Stimulated activated CD8-positive, alpha-beta memory T cell treated with anti-CD3 and anti-CD28 coated beads, Interleukin-15, amount 100 ng/mL, for 4 hours (primary cell): ENCODE measurements at places on chromosomes 6 and 20.

DNA sequence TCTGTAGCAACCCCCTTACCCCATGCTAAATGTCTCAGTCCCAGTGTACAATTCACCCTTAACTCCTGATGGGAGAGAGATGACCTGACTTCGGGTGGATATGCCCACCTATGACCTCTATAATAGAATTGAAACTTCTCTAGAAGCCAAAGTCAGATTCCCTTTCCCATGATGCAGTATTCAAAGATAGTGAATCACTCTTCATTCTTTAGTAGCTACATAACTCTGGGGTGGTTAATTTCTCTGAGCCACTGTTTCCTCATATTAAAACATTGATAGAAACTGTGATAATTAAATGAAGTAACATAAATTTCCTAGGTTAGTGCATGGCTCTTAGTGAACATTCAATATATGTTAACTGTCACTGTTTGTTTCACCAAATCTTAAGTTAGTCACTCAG lies 500.4 kb downstream of the COL12A1 start:
- no peak for DNase-seq

GRCh38 chr20:4413314-4414049 lies 308.2 kb upstream of the PRND start:
- DNase-seq, result no peak

DNA sequence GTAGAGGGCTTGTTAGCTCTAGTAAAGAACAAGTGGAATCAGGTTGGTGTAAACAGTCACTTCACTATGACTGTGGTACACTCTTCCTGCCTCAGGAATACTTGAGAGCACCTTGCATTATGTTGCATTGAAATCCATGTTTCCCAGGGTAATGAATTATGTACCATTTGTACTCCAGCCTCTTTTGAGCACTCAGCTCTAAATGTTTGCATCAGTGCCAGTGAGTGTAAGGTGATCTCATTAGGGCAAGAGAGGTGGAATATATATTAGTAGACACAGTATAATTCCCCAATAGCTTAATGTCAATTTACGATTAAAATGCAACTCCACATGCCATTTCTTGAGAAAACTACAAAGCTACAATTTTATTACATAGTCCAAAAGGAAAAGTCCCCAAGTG lies 319.6 kb upstream of the POU3F2 start:
- no peak for DNase-seq

GRCh38 chr20:48801197-48801596 lies 26.6 kb downstream of the PREX1 start:
- no peak for DNase-seq

DNA sequence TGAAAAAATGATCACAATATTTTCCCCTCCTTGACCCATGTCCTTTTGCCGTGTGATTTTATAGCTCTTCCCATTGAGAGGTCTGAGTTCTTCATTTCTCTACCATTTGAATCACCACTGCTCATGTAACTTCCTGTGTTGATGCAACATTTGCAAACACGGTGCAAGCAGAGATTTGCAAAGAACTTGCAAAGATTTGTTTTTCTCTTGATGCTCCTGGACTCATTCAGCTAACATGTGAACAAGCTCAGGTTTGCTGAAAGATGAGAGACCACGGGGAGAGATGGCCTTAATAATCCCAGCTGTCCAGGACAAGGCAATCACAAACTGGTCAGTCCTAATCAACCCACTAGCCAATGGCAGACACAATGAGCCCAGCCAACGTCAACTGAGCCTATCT lies 8.6 kb downstream of the VNN2 start:
- DNase-seq, result no peak

- no peak for DNase-seq
These were observed 11.0 kb downstream of the LY86 start for GRCh38 chr6:6599468-6599873.

DNA sequence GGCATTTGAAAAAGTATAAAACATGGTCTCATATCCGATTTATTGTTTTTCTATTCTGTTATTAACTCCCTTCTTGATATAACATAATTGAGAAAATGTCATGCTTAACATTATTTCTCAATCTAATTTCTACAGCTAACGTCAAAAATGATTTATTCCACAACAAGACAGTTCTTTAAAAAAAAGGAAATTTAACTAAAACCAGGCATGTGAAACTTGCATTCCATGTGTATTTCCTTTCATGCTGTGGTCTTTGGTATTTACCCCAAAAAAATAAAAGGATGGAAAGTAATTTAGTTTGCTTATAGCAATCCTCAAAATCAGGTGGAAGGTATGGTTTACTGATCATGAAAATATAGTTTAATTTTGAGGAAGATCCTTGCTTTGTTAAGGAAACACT lies 142.8 kb downstream of the COL21A1 start:
- DNase-seq, result no peak

- no peak for DNase-seq
These were observed 163.6 kb downstream of the SYNDIG1 start for GRCh38 chr20:24633026-24633425.

DNA sequence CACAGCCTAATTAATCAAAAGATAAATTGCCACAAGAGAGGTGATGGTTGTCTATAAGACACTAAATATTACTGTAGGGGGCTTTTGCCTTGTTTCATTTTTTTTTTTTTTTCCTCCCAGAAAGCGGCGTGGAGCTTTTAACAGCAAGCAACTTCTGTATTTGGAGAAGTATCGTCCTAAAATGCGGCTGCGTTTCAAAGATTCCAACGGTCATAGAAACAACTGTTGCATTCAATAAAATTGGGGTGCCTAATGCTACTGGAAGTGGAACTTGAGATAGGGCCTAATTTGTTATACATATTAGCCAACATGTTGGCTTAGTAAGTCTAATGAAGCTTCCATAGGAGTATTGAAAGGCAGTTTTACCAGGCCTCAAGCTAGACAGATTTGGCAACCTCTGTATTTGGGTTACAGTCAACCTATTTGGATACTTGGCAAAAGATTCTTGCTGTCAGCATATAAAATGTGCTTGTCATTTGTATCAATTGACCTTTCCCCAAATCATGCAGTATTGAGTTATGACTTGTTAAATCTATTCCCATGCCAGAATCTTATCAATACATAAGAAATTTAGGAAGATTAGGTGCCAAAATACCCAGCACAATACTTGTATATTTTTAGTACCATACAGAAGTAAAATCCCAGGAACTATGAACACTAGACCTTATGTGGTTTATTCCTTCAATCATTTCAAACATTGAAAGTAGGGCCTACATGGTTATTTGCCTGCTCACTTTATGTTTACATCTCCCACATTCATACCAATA lies 7.8 kb downstream of the LOC128125822 start:
- DNase-seq, result no peak

DNA sequence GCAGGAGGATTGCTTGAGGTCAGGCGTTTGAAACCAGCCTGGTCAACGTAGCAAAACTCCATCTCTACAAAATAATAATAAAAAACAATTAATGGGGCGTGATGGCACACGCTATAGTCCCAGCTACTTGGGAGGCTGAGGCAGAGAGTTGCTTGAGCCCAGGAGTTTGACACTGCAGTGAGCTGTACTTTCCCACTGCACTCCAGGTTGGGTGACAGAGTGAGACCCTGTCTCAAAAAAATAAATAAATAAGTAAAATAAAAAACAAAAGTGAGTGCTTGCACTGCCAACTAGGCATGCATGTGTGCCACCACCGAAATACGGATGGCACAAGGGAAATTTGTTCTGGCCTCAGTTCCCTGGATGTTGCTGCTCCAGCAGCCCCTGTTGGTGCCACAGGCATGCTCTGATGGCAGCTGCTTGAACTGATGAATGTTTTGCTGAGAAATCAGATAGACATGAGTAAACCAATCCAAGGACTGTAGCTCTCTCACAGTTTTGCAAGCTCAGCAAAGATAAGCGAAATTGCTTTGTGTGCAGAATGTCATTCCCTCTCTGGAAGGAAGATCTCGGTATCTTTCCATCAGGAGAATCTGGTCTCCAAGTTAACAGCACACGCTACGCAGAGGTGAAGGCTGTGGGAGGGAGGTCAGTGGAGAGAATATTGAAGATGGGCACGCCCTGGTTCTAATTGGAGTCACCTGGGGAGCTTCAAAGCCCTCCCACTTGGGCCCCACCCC lies 188.0 kb upstream of the SLC24A3 start:
- DNase-seq, result no peak

GRCh38 chr6:12385316-12385715 lies 95.2 kb downstream of the EDN1 start:
- DNase-seq, result no peak

- DNase-seq, result no peak
These were observed 19.7 kb upstream of the GTSF1L start for GRCh38 chr20:43746344-43747137.

DNA sequence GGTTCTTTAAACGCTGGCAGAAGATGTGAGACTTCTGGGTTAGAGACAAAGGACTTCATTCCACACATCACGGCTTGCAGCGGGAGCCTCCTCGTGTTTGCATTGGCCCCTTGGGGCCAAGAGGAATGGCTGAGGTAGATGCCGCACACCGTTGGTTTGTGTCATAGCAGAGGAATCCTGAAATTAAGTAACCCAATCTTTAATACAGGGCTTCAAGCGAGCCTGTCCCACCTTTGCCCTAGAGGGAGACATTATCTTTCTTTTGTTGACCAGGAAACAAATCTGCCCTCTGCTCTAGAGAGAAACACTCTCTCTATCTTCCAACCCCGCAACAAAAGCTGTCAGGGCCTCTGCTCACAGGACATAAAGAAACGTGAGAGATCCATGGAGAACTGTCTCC lies 277.5 kb upstream of the ZFP64 start:
- DNase-seq, result no peak

- no peak for DNase-seq
These were observed 13.7 kb upstream of the UBE2V1 start for GRCh38 chr20:50126662-50127061.

DNA sequence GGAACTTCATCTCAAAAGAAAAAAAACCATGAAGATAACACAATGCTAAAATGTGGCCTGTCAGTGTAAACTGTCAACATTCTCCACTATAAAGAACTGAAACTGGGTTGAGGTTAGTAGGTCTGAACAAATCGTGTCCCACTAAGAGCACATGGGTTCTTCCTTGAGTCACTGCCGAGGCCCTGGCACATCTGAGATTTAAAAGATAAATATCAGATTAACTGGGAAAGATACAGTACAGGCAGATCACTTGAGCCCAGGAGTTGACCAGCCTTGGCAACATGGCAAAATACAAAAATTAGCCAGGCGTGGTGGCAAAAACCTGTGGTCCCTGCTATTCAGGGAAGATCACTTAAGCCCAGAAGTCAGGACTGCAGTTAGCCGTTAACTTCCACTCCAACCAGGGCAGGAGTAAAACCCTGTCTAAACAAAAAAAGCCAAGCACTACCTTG lies 5.6 kb downstream of the EEF1A1 start:
- DNase-seq, result no peak

GRCh38 chr20:53064935-53065334 lies 92.8 kb downstream of the TSHZ2 start:
- DNase-seq, result no peak

DNA sequence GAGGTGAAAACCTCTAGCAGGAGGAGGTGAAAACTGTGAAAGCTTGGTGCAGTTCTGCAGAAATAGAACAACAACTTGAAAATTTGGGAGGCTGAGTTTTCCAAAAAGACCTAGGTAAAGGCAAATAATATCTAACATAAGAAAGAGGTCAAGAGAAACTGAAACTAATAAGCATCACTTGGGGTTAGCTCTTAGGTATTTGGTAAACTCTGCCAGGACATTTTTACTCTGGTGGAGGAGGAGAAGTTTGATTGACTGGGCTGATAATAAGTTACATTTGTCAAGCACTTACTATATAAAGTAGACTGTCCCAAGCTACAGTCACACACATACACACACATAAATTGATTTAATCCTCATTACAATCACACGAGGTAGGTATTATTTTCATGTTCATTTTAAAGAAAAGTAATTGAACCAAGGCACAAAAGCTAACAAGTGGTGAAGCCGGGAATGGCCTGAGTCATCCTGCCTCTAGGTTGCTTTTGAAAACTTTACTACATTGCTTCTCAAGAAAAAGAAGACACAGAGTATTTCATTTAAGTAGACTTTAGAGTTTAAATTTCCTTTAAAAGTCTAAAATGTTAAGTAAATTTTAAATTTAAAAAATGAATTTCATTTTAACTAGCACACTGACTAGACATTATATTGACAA lies 275.5 kb downstream of the PTPRK start:
- DNase-seq, result no peak

GRCh38 chr6:134400941-134401340 lies 83.0 kb upstream of the SGK1 start:
- DNase-seq, result no peak

DNA sequence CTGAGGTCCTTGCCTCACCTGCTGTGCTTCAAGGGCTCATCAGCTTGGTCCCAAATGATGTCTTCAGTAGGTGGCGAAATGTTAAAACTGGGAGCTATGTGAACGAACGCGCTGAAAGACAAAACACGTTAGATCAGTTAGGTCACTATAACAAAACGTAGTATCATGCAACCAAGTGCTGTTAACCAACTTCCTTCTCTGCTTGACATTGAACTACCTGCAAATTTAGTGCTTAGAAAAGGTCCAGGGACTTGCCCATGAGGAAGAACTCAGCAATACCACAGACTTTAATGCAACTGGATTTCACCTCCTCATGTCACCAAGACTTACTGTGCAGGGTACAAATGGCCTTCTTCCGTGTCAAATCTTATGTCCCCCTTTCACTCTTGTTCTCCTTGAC lies 24.8 kb downstream of the BACH2 start:
- no peak for DNase-seq
